ENCODE measurements at places on chromosomes 12 and 14. TPM values are rescaled to one million over a fixed set of nuclear protein-coding genes. Genes with fewer than 3 reads are reported as not detected.

PRKD1 gene
- 1.8 TPM for total RNA-seq

BCL2L14 gene
- not detected for total RNA-seq

NAV3 gene
- 0.87 TPM for total RNA-seq

PRB2 gene
- total RNA-seq, result not detected

TBX5 gene
- total RNA-seq, result not detected

SERPINA10 gene
- total RNA-seq, result not detected

PLA2G1B gene
- total RNA-seq, result not detected

KLHDC1 gene
- total RNA-seq, result 4.9 TPM

CLEC4A gene
- not detected for total RNA-seq

DNA sequence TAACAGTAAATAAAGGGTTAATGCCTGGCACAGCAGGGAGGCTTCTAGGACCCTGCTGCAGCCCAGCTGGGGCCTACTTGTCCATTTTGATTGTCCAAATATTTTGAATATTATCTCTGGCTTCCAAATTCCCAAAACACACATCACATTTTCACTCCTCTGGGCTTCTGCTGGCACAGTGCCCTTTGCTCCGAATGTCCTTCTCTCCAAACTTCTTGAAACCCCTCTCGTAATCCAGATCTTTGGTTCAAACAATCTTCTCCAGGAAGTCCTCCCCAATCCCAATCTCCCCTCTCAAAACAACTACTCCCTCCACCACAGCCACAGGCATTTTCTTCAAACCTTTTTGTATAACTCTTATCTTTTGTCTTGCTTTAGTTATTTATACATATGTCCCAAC lies 225.6 kb downstream of the PPM1H start:
- H3K4me3 ChIP-seq, result no peak overlapping the region
- H3K27ac ChIP-seq, result no peak overlapping the region
- no peaks in the 10 kb centered on the region for H3K36me3 ChIP-seq
- no peaks in the 10 kb centered on the region for H3K4me1 ChIP-seq
- no peak for DNase-seq
- no peaks in the 10 kb centered on the region for H3K27me3 ChIP-seq

- H3K27ac ChIP-seq, result no peak overlapping the region
- no peak overlapping the region for H3K4me3 ChIP-seq
- no peak for DNase-seq
- H3K27me3 ChIP-seq, result no peaks in the 10 kb centered on the region
- H3K36me3 ChIP-seq, result no peaks in the 10 kb centered on the region
- H3K4me1 ChIP-seq, result no peaks in the 10 kb centered on the region
Measured at GRCh38 chr12:106736051-106736957, 38.2 kb upstream of the RIC8B start.

DNA sequence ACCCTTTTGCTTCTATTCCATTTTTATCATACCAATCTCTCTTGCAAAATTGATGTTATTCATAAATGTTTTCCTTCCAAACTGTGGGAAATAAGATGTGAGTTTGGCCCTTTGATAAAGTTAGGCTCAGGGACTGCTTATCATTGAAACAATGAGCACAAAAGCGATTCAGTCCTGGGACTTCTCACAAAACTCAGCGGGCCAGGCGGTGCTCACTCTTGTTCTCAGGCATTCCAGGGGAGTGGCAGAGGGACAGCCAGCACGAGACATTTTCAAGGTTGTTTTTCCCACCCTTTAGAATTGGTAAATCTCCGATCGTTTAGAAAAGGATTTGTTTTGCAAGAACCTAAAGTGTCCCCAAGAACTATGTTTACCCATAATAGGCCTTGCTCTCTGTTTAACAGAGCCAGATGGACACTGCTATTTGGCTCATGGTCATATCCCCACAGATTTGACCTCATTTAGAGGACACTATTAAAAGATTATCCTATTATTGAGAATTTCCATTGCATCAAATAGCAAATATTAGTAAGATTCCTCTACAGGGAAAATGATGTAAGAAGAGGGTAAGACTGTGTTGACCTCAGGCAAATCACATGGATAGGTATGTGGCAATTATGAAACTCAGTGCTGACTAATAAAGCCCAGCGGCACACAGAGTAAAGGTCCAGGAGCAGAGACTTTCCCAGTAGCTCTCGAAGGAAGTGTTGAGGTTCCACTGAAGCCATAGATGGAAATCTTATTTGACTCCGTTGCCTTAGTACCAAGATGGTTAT lies 102.7 kb upstream of the USP44 start:
- H3K27ac ChIP-seq, result peak overlapping the region; percentile 64
- no peak overlapping the region for H3K4me3 ChIP-seq
- no peaks in the 10 kb centered on the region for H3K27me3 ChIP-seq
- no peaks in the 10 kb centered on the region for H3K36me3 ChIP-seq
- peak; percentile 42 for DNase-seq

DNA sequence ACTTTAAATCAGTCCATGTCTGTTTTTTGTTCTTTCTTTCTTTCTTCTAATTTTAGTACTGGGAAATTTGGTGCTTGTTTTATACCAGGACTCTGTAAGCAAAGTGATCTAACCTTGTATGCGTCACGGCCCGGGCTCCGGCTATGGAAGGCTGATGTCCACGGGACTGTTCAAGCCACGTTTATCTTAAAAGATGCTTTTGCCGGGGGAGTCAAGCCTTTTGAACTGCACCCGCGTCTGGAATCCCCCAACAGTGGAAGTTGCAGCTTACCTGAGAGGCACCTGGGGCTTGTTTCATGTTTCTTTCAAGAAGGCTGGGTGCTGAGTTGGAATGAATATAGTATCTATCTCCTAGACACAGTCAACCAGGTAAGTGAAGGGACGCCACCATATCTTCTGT lies 62.2 kb downstream of the TECPR2 start:
- no peak overlapping the region for H3K4me3 ChIP-seq
- no peaks in the 10 kb centered on the region for H3K4me1 ChIP-seq
- no peak overlapping the region for H3K27ac ChIP-seq
- DNase-seq, result no peak
- H3K27me3 ChIP-seq, result no peaks in the 10 kb centered on the region

DNA sequence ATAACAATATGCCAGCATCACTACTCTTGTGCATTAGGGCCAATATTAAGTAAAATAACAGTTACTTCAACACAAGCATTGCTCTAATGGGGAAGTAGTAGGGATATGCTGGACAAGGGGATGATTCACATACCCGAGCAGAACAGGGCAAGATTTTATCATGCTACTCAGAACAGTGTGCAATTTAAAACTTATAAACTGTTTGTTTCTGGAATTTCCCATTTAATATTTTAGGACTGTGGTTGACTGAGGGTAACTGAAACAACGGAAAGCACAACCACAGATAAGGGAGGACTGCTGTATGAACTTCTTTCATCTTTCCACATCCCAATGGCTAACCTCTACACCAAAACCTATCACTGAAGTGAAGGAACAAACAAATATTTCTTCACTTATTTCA lies 36.8 kb downstream of the SARNP start:
- H3K27me3 ChIP-seq, result no peaks in the 10 kb centered on the region
- no peaks in the 10 kb centered on the region for H3K4me1 ChIP-seq
- no peak overlapping the region for H3K27ac ChIP-seq
- no peak for DNase-seq
- peaks cover 60% of the 10 kb centered on the region for H3K36me3 ChIP-seq

GRCh38 chr12:14950982-14951746 lies 10.2 kb downstream of the ARHGDIB start:
- H3K4me3 ChIP-seq, result no peak overlapping the region
- H3K27me3 ChIP-seq, result no peaks in the 10 kb centered on the region
- DNase-seq, result no peak
- H3K36me3 ChIP-seq, result no peaks in the 10 kb centered on the region
- H3K4me1 ChIP-seq, result peaks cover 24% of the 10 kb centered on the region

- no peak overlapping the region for H3K27ac ChIP-seq
- H3K27me3 ChIP-seq, result no peaks in the 10 kb centered on the region
- H3K36me3 ChIP-seq, result no peaks in the 10 kb centered on the region
- H3K4me3 ChIP-seq, result no peak overlapping the region
- DNase-seq, result no peak
Measured at GRCh38 chr14:104263675-104264358, 125.4 kb downstream of the KIF26A start.

- peaks cover 8% of the 10 kb centered on the region for H3K4me1 ChIP-seq
- H3K4me3 ChIP-seq, result no peak overlapping the region
- no peaks in the 10 kb centered on the region for H3K36me3 ChIP-seq
- no peaks in the 10 kb centered on the region for H3K27me3 ChIP-seq
- no peak overlapping the region for H3K27ac ChIP-seq
Measured at GRCh38 chr12:89943463-89943862, 234.8 kb upstream of the ATP2B1 start.

GRCh38 chr12:15837141-15837790 lies 44.9 kb upstream of the STRAP start:
- no peak overlapping the region for H3K4me3 ChIP-seq
- no peaks in the 10 kb centered on the region for H3K4me1 ChIP-seq
- DNase-seq, result no peak
- H3K27me3 ChIP-seq, result no peaks in the 10 kb centered on the region
- H3K36me3 ChIP-seq, result no peaks in the 10 kb centered on the region

DNA sequence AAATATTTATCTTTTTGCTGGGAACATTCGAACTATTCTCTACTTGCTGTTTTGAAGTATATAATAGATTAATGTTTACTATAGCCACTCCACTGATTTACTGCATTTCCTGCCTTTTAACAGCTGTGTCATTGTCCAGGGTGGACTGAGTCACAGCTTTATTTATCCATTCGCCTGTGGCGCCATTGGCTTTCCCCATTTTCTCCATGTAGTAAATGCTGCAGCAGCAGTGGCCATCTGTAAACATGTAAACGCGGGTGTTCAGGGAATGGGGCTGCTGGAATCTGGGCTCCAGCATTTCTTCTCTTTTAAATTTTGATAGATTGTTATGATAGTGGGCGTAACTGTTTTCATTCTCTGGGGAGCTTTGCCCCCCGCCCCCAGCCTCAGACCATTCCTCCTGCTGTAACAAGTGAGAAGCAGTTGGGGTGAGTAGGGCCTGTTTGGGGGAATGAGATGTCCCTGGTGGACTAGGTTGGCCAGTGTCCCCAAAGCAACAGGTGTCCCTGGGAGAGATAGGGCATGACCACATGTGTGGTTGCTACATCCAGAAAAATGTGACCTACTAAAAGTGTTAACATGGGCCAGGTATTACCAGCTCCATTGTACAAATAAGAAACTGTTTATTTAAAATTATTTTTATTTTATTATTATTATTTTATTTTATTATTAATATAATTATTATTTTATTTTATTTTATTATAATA lies 32.9 kb downstream of the RIN3 start:
- no peak overlapping the region for H3K4me3 ChIP-seq
- H3K27ac ChIP-seq, result peak overlapping the region; percentile 49
- no peak for DNase-seq

- DNase-seq, result no peak
- no peaks in the 10 kb centered on the region for H3K4me1 ChIP-seq
Measured at GRCh38 chr12:131923260-131923659, 5.8 kb upstream of the PUS1 start.

- H3K36me3 ChIP-seq, result no peaks in the 10 kb centered on the region
- peaks cover under 1% of the 10 kb centered on the region for H3K27me3 ChIP-seq
- no peaks in the 10 kb centered on the region for H3K4me1 ChIP-seq
- no peak overlapping the region for H3K4me3 ChIP-seq
Measured at GRCh38 chr12:131591136-131591535, 119.8 kb upstream of the SFSWAP start.

DNA sequence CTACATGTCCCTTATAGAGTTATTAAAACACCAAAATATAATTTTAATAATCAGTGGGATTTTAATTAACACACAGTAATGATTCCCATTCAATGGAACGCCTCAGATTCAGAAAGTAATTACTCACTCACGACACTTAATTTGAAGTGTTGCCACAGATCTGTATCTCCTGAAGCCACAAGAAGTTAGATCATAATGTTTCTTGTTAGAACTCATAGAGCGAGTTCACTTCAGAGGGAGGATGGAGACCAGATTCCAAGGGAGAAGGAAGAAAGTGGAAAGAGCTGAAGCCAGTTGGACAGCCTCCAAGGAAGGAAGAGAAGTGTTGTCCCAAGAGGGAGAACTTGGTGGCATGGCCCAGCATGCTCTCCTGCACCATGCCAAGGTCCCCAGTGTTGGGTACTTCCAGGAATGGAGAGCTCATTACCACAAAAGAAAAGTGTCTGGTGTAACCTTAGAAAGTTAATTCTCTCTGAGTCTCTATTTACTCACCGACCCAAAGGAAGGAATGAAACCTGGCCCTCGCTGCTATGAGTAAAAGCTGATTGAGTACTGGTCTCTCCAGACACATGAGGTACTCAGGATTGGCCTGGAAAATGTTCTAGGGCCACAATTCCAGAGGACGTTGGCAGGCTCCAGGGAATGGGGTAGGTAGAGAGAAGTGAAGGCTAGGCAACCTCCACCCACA lies 305.4 kb downstream of the BCL11B start:
- DNase-seq, result no peak
- H3K27me3 ChIP-seq, result no peaks in the 10 kb centered on the region
- no peak overlapping the region for H3K4me3 ChIP-seq
- no peaks in the 10 kb centered on the region for H3K36me3 ChIP-seq
- no peak overlapping the region for H3K27ac ChIP-seq
- no peaks in the 10 kb centered on the region for H3K4me1 ChIP-seq

DNA sequence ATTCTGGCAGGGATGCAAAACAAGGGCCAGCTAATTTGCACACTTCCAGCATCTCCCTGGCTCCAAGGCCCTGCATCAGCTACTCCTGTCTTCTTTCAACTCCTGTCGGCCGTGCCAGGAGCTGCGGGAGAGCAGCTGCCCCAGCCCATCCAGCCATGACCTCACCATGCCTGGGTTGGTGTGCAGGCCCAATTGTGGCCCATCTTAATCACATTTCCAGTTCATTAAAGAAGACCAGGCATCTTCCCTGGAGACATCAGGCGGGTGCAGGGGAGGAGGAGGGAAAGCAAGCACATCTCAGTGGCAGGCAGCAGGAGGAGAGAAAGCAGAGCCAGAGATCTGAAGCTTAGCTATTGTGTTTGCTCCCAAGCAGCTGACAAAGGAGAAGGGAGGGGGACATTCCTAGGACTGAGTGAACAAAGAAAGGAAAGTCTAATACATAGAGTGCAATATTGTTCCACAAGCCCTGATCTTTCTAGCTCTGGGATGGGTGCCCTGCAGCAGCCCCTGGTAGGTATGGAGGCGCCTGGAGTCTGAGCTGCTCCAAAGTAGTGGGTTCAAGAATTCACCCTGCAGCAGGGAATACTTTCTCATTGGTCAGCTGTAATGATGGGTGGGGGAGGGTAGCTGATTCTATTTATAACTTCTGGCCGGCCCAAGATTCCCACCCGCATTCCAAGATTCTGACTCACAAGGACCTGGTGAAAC lies 40.1 kb downstream of the VWF start:
- DNase-seq, result no peak
- peak overlapping the region; percentile 2 for H3K27ac ChIP-seq
- H3K36me3 ChIP-seq, result no peaks in the 10 kb centered on the region
